ENCODE measurements at places on chromosomes 4 and X.

DNA sequence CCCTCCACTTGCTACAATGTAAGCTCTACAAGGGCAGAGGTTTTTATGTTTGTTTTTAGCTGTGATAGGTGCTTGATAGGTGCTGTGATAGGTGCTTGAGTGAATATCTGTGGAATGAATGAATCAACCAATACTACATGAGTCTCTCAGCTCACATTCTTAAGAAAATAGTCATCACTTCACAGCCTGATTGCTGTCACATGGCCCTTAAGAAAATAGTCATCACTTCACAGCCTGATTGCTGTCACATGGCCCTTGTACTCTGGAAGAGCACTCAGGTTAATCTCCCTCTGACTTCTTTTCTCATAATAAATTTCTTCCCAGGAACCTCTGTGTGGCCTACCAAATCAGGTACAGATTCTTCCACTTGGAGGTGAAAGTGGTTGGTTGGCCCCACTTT lies 335.2 kb downstream of the TENM3 start:
- DNase-seq: peak; percentile 75

- DNase-seq: no peak
These were observed 230.6 kb downstream of the NSUN7 start for GRCh38 chr4:40980318-40980883.

GRCh38 chr4:30605616-30606190 lies 114.5 kb upstream of the PCDH7 start:
- peak; percentile 59 for DNase-seq

DNA sequence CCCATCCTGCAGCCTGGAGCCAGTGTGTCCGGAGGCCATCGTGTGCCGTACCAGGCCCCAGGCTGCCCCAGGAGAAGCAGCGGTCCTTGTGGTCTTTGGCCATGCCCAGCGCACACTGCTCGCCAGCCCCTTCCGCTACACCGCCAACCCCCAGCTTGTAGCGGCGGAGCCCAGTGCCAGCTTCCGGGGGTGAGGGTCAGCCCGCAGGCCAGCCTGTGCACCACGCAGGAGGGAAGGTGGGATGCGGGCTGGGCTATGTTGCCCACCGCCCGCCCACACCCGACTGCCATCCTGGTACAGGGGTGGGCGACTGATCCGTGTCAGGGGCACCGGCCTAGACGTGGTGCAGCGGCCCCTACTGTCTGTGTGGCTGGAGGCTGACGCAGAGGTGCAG lies 7.6 kb upstream of the SRPK3 start:
- DNase-seq: no peak

DNA sequence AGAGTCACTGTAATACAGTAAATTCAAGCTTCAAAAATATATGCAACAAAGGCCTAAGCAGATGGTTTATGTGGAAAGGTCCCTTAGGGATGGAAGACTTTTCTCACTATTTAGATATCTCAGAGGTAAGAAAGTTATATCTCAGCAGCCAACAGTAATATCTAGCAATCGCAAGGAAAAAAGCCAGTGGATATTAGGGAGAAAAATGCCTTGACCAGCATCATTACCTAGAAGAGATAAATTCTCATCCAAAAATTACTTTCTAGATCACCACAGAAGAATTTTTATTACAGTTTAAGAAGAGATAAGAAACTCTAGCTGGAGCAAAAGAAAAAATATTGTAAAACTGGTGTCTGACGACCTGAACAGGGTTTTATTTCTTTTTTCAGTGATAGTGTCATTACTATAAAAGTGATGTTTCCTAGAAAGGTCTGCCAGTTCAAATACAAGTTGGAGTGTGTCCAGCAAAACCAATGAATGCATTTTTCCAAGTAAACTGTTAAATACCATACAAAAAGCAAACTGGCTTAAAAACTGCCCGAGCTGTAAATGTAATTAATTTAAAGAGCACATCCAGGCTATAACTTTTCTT lies 100.0 kb downstream of the ATP11C start:
- DNase-seq: no peak

- DNase-seq: no peak
These were observed 201.0 kb downstream of the PAPSS1 start for GRCh38 chr4:107519053-107519452.

DNA sequence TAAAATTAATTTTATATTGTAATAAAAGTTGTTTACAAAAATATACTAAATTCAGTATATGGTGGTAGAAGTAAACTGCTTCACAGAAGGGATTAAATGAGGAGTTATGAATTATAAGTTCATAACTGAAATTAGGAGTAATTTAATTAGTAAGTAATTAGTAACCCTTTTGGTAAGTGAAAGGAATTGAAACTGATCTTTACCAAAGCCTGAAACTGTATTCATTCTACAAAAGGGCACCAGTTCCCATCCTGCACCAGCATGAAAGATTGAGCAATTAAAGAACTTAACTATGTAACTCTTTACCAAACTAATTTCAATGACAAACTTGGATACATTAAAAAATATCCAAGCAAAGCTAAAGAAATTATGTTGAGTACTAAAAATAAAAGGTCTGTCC lies 8.2 kb downstream of the MED14 start:
- no peak for DNase-seq

- no peak for DNase-seq
These were observed 122.1 kb downstream of the EFNB1 start for GRCh38 chrX:68950937-68951336.

GRCh38 chr4:8402181-8402597 lies 38.3 kb downstream of the ACOX3 start:
- no peak for DNase-seq

- DNase-seq: no peak
These were observed 53.8 kb downstream of the CPLX1 start for GRCh38 chr4:772118-772517.

GRCh38 chr4:105630670-105631655 lies 77.5 kb downstream of the INTS12 start:
- DNase-seq: no peak

DNA sequence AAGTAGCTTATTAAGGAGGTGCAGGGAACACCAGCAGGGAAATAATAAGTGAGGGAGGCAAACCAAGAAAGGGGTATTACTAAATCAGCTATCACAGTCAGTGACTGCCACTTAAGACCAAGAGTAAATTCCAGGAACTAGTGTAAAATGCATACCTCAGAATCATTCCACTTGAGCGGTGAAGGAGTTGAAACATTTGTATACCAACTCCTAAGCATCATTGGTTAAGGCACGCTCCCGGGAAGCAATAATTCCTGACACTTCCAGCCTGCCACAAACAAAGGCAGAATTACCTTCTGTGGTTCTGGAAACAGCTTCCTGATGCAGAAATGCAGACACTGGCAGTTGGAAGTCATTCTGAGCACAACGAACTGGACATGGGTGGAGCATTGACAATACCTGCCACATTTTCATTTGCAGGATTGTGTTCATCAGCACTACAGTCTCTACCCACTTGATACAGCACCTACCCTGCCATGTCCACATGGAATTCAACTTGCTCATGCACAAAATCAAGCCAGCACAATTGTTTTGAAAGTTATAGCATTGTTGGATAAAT lies 82.1 kb downstream of the PPP1R2C start:
- no peak for DNase-seq

- DNase-seq: no peak
These were observed 114.0 kb downstream of the STOX2 start for GRCh38 chr4:184019076-184019475.

GRCh38 chrX:109840585-109840984 lies 107.5 kb upstream of the ACSL4 start:
- DNase-seq: peak; percentile 89

GRCh38 chrX:45845142-45845541 lies 644.5 kb upstream of the DIPK2B start:
- no peak for DNase-seq

DNA sequence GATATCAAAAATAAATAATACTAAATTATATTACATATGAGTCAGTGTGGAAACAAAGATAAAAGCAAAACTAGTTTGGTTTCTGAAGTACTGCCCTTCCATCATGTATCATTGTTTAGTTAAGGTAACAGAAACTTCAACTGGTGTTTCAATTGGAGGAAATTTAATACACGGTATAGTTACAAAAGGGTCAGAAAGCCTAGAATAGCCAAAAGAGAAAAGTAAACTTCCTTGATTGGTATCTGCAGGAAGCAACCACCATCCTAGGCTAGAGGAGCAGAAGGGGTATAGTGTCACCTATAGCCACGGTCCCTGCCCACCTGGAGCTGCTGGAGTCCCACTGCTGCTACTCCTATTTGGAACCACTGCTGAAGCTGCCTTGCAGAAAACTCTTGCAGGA lies 185.6 kb downstream of the SLC7A11 start:
- no peak for DNase-seq

DNA sequence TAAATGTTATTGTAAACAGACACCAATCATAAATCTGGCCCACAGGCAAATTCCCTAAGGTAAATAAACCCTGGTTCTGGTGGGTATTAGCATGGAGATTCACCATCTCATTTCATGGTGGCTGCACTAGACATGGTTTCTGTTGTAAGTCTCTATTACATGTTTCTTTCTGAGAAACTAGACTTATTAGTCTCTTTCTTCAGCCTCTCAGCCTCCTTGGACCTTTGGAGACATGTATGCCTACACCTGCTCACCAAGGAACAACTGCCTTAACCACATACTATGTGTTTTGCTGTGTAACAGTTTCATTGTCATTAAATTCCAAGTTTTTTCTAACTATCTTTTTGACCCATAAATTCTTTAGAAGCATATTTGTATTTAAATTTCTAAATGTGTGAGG lies 13.1 kb downstream of the DDIT4L start:
- no peak for DNase-seq

DNA sequence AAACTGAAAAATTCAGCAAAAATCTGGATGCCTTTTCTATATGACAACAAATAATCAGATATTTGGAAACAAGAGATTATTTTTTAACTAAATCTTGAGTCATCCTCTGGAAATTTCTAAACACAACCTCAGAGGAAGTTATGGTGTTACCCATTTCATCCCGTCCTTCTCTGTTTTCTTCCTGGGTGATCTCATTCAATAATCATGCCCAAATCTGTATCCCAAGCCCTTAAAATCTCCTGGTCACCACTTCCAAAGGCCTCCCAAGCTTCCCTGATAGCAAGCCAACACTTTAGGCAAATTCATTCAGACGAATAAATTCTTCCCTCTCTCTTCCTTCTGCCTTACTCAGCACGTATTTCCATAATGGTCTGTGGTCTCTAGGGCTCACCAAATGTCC lies 9.7 kb upstream of the SORCS2 start:
- DNase-seq: peak; percentile 15

GRCh38 chr4:139167774-139168444 lies 9.1 kb downstream of the ELF2 start:
- DNase-seq: no peak

GRCh38 chr4:102501447-102501696 lies 213 bp downstream of the NFKB1 start:
- DNase-seq: no peak

GRCh38 chr4:16496501-16496900 lies 270.2 kb upstream of the TAPT1 start:
- DNase-seq: no peak

- no peak for DNase-seq
These were observed 3.5 kb upstream of the SERTM2 start for GRCh38 chrX:111507933-111508332.

DNA sequence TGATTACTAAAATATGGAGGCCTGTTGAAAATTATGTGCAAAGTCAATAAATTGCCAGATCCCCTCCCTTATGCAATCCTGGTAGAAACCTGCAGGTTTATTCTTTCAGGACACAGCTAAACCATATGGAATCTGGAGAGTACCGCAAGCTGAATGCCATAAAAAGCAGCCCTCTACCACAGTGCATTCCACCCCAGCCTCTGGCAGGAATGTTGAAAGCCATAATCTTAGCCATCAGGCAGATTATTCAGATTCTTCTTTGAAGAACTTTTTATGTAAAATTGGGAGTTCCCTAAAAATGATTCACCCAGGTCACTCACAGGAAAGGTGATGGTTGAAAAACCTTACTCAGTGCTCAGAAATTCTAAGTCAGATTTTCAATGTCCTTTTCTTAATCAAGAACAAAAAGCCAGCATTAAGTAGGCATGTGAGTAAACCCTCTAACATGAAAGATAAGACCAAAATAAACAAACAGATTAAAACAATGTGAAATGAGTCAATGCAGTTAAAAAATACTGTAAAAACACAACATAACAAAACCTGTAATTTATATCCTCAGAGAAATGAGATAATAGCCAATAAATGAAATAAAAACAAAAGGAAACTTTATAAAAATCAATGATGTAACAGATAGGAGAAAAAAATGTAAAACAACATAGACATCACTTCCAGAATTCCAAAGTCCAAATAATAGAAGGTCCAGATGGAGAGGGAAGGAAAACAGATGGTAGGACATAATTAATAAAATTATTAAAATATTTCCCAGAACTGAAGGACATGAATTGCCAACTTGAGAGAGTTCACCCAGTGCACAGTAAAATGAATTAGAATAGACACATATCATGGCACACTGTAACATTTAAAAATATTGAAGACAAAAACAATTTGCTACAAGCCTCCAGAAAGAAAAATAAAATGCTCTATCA lies 226.9 kb downstream of the FSTL5 start:
- DNase-seq: peak; percentile 90

DNA sequence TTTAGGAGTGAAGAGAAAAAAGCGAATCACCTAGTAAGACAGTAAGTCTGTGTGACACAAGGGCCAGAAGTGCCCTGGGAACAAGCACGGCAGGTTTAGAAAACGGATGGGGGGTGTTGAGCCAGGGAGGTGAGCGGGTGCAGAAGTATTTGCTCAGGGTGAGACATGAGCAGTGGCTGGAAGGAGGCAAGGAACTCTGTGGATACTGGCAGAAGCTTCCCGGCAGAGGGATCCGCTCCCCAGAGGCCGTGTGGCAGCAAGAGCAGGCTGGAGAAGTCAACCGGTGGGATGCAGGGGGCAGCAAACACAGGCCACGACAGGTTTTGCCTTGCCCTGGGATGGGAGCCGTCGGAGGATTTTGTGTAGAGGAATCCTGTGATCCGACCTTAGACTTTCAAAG lies 2.3 kb upstream of the UVSSA start:
- DNase-seq: no peak

DNA sequence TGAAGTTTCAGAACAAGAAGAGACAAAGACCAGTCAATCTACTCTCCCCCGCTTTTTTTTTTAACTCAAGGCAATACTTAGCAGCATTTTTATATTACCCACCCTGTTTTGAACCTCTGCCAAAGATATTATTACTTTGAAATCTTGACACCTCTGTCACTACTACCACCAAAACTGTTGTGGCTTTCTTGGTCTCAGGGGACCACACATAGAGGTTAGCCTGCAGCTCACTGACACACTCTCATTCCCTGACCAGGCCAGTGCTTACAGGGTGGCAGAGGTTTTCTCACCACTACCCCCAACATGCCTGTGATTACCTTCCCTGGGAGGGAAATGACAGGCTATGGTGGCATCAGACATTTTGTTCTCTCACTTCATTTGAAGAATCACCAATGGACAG lies 137.4 kb upstream of the STIM2 start:
- no peak for DNase-seq

- DNase-seq: no peak
These were observed 123.0 kb downstream of the CHRNA9 start for GRCh38 chr4:40458109-40458508.

GRCh38 chrX:116628464-116628863 lies 165.7 kb upstream of the CT83 start:
- peak; percentile 62 for DNase-seq

- no peak for DNase-seq
These were observed 2.4 kb downstream of the TCEAL1 start for GRCh38 chrX:103631145-103631544.

- no peak for DNase-seq
These were observed 21.5 kb downstream of the SORCS2 start for GRCh38 chr4:7213807-7214206.

GRCh38 chr4:170243662-170244288 lies 154.0 kb upstream of the AADAT start:
- DNase-seq: no peak

GRCh38 chrX:27619975-27620374 lies 29.8 kb downstream of the DCAF8L2 start:
- no peak for DNase-seq

Measured in islet precursor cell (in vitro differentiated cells).